Ecto neural progenitor cell (in vitro differentiated cells): ENCODE measurements at places on chromosomes 4 and X.

GRCh38 chr4:163930086-163930485, 435.6 kb downstream of the TMA16 start:
- no peak for DNase-seq

GRCh38 chr4:107740381-107740780, 20.3 kb upstream of the PAPSS1 start:
- DNase-seq = no peak

DNA sequence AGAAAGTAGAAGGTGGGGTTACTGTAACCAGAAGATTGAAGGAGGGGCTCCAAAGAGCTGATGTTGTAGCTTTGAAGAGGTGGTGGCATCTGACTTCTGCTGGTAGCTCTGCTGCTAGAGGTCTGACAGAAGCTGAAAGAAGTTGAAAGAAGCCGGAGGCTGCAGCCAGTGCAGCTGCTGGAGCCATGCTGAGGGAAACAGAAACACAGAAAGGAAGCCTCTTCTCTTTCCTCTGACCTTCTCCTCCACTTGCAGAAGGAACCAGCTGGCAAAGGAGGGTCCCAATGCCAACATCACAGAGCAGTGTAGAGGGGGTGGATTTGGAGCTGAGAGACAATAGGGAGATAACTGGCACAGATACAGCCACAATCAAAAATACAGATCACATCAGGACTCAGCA, 89.3 kb upstream of the HHIP start:
- DNase-seq = no peak

- peak; percentile 58 for DNase-seq
Observed at GRCh38 chrX:100731441-100732281, at the start of gene SYTL4. Gene SYTL4, minus strand, starts transcription at chrX:100732121. Its CDS starts 30,084 bp downstream, at chrX:100702037.

GRCh38 chrX:153582896-153583295, 16.0 kb downstream of the CCNQ start:
- DNase-seq = no peak

DNA sequence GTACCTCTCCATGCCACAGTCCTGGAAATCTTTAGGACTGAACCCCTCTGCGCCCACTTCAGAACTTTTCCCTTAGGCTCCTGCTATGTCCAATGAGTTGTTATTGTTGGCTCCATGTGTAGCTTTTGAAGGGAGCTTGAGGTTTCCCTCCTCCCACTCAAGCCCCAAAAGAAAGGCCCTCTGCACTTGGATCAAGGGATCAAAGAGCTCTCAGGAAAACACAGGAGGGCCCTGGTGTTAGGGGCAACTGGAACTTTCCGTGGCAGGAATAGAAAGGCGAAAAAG, 135.0 kb downstream of the RASL11B start:
- DNase-seq = no peak

GRCh38 chrX:54473993-54474859, 21.8 kb downstream of the FGD1 start:
- no peak for DNase-seq
